Stimulated activated CD4-positive, alpha-beta T cell treated with anti-CD3 and anti-CD28 coated beads, Interleukin-1b, Interleukin-23, amount 100 ng/mL, for 1 hour (primary cell): ENCODE measurements at places on chromosomes 4 and X.

DNA sequence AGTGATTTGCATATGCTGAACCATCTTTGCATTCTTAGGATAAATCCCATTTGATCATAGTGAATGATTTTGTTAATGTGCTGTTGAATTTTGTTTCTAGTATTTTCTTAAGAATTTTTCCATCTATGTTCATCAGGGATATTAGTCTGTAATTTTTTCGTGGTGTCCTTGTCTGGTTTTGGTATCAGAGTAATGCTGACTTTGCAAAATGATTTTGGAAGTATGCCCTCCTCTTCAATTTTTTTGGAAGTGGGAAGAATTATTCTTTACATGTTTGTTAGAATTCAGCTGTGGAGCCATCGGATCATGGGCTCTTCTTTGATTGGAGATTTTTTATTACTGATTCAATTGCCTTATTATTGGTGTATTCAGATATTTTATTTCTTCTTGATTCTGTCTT lies 54.0 kb upstream of the TRO start:
- DNase-seq: no peak

- DNase-seq: no peak
Observed at GRCh38 chr4:94354474-94354896, 11.8 kb upstream of the HPGDS start.

DNA sequence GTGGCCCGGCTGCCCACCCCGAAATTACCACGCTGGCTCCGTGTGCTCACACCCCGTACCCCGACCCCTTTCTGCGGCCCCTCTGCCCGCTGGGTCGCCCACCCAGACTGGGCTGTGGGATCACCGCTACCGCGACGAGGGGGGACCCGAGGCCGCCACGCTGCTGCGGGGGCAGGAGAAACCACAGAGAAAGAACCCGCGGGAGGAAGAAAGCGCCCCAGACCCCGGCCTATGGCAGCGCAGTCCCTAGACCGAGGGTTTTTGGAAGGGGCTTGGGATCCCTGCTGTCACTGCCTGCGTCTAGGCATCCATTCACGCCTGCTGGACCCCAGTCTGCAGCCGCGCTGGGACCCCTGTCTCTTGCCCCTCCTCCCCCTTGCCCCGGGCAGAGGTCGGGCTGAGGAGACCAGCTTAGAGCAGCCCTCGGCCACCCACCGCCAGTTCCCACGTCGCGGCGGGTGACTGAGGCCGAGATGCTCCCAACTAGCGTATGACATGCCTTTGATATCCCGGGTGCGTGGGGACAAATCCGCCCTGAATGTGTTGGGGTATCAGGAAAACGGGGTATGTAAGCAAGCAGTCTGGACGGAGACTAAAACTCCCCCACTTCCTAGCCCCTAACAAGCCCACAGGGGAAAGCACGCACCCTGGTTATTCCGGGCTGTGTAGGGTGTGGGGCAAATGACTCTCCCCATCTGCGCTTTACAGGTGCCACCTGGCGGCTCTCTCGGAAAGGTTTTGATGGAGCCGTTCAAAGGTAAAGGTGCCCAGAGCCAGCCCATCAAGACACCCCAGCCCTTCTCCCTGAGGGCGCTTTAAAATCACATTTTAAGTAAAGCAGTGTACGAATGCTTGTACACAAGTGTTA lies 862 bp upstream of the INPP4B start:
- peak; percentile 33 for DNase-seq

- no peak for DNase-seq
Observed at GRCh38 chr4:39166669-39167068, 15.7 kb upstream of the WDR19 start.

- no peak for DNase-seq
Observed at GRCh38 chr4:184306949-184307348, 89.3 kb upstream of the ENPP6 start.

DNA sequence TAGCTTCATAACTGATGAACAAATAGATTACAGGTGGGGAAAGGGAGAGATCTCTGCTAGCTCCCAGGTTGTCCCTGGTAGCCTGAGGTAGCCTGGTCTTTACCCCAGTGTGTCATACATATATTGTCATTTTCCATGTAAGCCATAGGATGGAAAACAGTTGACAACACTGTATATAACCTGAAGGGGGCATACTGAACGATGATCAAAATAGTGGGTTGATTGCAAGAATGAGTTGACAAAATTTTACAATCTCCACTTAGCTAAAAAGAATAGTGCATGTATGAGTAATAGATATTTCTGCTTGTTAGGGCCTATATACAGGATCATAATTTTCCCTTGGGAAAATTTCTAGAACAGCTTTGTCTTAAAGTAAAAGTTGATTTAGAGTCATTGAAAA lies 304.1 kb upstream of the HAND2 start:
- no peak for DNase-seq

GRCh38 chrX:54495814-54496516 lies at the start of gene FGD1:
Gene FGD1 (minus strand): TSS chrX:54496234. CDS start chrX:54495432, 802 bp downstream.
- DNase-seq: peak; percentile 34

DNA sequence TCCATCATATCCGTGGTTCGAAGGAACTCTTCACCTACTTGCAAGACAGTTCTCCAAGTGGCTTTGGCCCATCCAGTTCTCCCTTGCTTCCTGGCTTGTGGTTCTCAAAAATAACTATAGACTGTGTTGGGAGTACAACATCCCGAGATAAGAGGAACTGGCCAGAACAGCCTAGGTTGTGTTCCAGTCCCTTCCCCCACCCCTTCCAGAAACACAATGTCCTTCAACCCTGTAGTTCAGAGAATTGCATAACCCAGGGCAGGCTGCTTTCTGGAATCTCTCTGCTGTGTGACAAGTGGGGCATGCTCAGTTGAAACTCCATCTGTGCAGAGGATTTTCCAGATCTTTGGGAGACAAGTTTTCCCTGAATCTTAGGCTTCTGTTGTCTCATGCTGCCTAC lies 206.5 kb downstream of the PCDH10 start:
- no peak for DNase-seq

GRCh38 chr4:61533140-61533539 lies 333.0 kb downstream of the ADGRL3 start:
- no peak for DNase-seq

- no peak for DNase-seq
Observed at GRCh38 chr4:172207258-172207657, 394.1 kb downstream of the GALNTL6 start.

DNA sequence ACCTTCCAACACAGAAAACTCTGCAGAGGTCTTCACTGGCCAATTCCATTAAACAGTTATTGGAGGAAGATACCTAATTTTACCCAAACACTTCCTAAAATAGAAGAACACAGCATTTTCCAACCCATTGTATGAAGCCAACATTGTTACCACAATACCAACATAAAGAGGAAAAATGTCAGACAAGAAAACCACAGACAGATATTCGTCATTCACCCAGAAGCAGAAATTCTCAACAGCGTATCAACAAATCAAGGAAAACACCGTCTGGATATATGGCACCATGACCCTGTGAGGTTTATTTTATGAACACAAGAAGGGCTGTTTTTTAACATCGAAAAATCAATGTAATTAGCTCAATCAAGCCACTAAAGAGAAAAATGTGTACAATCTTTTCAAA lies 255.6 kb downstream of the ASMT start:
- DNase-seq: no peak

GRCh38 chr4:174402470-174403176 lies 118.9 kb downstream of the CEP44 start:
- no peak for DNase-seq

DNA sequence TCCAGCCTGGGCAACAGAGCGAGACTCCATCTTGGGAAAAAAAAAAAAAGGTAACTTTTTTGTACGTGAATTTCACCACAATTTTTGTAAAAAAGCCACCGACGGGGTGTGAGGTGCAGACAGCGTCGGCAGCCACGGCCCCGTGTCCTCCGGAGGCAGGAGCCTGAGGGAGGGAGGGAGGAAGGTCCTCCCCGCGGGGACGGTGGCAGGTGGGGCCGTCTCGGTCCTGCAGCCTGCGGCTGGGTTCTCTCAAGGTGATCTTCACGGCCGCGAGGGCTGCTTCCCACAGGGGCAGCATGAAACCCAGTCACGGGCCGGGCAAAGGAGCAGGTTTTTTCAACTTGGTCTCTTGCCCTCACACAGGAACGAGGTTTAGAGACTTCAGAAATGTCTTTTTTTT lies 14.0 kb downstream of the PLCXD1 start:
- no peak for DNase-seq

- no peak for DNase-seq
Observed at GRCh38 chrX:54419559-54420302, 20.5 kb upstream of the TSR2 start.

DNA sequence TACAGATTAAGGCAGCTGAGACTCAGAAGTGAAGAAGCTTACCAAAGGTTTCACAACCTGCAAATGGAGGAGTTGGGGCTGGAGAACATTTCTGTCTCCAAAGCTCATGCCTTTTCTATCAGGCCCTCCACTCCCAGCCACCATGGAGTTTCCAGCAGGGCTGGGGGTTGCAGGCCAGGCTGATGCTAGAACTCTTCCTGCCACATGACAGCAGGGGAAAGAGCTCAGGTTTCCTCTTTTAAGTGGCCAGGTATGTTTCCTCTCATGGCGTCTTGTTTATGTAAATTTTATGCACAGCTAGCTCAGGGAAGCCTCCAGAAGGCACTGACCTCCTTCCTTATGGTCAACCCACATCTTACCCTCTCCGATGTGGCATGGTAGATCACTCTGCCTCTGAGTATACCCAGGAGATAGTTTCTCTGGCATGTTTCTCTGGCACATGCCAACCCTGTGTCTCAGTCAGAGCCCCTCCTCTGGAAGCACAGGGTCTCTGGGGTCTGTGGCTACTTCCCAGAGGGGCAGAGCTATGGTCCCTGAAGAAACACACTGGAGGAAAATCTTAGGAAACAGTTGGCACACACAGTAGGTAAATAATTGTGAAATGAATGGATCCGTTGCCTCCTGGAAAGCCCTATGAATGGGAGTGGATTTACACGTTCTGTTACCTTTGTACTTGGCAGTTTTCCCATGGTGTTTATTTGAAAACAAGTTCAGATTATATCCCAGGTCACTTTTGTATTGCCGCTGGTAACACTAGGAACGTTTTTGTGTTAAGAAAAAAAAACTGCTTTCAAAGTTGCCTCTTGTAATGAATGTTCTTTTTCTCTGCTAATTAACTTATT lies 28.9 kb downstream of the PDK3 start:
- DNase-seq: no peak

GRCh38 chrX:37746951-37747350 lies 32.9 kb upstream of the CYBB start:
- DNase-seq: no peak

GRCh38 chrX:79366873-79367749 lies at the start of gene ITM2A:
Gene ITM2A (minus strand): TSS chrX:79367334. CDS start chrX:79367215, 119 bp downstream.
- DNase-seq: peak; percentile 28

DNA sequence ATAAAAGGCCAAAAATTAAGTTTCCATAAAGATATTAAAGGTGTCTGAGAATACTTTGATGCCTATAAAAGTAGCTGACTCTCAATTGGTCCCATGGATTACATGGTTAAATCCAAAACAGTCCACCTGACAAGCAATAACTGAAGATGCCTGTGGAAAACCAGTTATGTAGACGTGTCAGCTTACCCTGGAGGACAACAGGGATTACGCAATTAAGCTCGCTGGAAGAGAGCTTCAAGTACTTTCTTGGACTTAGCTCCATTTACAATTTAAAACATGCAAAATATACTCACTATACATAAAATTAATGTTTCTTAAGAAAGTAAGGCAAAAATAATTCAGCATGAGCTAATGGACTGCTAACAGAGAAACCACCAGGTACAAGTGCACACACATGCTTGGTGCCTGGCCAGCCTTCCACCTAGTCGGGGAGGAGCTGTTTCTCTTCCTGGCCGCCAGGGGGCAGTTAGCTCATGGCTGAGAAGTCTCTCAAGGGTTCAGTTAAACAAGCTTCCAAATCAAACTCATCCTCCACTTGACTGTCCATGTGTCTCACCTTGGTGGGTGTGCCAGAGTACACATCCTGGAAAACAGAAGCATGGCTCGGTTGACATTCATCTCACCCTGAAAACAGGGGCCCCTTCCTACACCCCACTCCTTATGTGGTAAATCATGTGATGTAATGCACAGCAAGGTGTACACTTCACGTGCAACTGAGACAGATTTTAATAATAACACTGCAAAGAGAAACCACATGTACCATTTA lies 9.2 kb upstream of the FAM53A start:
- DNase-seq: peak; percentile 57

DNA sequence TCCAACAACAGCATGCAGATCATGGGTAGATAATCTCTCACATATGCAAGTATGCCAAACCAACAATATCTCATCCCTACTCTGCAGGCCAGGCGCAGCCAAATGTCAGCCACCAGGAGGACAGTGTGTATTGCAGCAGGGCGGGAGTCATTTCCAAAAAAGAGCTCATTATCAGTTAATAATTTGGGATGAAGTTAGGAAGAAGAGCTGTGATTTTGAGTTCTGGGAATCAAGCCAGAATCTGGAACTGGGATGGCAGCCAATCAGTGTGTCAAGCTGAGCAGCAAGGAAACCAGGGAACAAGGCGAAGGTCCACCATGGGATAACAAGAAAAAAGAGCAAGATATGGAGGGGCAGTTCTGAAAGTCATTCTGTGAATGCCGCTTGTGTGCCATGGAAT lies 88.2 kb upstream of the CAMK2D start:
- no peak for DNase-seq

- no peak for DNase-seq
Observed at GRCh38 chrX:24204331-24204730, 54.8 kb downstream of the ZFX start.

GRCh38 chr4:126973201-126973600 lies 659.6 kb upstream of the INTU start:
- DNase-seq: no peak

DNA sequence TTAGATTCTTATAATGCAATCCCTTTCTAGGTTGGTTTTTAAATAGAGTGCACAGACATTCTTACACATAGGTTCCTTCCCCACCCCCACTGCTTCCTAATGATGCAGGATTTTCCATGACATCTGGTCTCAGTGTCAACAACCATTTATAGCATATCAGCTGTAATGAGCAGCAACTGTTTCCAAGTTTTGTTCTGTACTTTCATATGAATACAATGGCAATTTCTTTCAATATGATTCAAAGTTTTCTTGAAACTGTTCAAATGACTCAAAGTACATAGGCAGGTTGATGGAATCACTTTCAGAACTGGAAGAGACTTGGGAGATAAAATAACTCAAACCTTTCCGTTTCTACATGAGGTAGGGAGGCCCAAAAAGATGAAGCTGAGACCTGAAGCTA lies 220.7 kb downstream of the CAMK2D start:
- DNase-seq: no peak

- DNase-seq: peak; percentile 12
Observed at GRCh38 chr4:7043284-7044136, at the start of gene TADA2B. Gene TADA2B (plus strand): TSS chr4:7043372. CDS start chr4:7043580, 208 bp downstream.

- DNase-seq: peak; percentile 16
Observed at GRCh38 chrX:107710617-107711391, 64.8 kb downstream of the TSC22D3 start.

- no peak for DNase-seq
Observed at GRCh38 chr4:112173593-112174558, 28.6 kb downstream of the FAM241A start.

- no peak for DNase-seq
Observed at GRCh38 chr4:41028392-41029076, 185.8 kb downstream of the APBB2 start.

DNA sequence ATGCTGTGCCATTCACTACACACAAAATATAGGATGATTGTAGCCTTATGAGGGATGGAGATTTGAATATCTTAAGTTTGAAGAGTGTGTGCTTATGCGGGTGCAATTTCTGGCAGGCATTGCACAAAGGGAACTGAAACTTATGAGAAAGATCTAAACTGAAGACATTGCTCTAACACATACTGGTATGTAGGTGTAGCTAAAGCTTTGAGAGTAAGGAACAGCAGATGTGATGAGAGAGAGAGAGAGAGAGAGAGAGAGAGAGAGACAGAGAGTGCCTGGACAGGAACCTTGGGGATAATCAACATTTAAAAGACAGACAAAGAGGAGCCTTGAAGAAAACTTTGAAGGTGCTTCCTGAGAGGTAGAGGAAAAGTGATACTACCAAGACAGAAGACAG lies 379.7 kb downstream of the SPRY1 start:
- DNase-seq: no peak
